Omental fat pad (tissue), 4 donors: ENCODE measurements at places on chromosomes 1 and 21.

GRCh38 chr1:62425041-62425440 lies 11.8 kb upstream of the USP1 start:
- DNase-seq: no peak

DNA sequence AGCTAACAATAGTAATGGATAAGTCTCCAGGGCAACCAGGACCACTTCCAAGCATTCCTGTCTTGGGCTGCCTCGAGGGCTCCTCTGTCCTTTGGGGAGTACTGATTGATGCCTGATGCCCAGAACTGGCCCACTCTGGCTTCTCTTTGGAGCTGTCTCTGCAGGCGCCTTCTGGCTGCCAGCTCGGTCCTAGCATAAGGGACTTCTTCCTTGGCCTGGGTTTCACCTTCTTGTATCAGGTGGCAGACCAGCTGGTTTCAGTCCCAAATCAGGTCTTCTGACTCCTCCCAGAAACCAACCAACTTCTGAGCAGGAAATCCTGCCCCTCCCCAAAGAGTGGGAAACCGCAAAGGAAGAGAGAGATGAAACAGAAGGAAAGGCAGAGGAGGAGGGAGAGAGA lies 10.6 kb downstream of the G0S2 start:
- no peak for DNase-seq

DNA sequence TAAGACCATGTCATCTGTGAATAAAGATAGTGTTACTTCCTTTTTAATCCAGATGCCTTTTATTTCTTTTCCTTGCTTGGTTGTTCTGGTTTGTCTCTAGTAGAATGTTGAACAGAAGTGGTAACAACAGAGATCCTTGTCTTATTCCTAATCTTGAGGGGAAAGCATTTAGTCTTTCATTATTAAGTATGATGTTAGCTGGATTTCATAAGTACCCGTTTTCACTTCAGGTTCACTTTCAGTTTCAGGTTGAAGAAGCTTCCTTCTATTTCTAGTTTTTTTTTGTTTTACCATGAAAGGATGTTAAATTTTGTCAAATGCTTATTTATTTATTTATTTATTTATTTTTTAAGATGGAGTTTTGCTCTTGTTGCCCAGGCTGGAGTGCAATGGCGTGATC lies 22.3 kb upstream of the AGPAT3 start:
- no peak for DNase-seq

DNA sequence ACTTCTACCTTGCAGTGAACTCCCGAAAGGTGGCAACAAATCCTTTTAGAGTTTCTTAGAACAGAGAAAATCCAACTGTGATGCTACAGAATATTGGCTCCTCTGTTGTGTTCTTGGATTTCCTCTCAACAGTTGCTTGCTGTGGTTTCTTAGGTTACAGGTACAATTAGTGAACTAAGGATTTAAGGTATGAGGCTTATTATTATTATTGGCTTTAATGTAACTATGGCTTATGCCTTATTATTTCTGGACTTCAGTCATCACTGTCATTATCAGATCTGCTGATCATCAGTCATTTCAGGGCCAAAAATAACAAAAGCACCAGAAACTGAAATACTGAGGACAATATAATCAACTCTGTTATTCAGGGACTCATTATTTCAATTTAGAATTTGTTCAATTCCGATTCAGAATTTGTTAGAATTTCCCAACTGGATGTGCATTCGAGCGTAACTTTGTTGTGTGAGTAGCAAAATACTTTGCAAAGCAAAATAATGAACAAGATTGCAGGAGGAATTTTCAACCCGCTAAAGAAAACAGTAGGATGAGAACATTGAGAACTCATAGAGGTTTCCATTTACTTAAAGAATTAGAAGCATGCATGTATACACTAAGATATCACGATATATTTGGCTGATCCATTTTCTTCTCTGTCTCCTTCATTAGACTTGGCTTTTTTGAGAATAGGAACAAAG lies 65.5 kb upstream of the AK4 start:
- DNase-seq: no peak

DNA sequence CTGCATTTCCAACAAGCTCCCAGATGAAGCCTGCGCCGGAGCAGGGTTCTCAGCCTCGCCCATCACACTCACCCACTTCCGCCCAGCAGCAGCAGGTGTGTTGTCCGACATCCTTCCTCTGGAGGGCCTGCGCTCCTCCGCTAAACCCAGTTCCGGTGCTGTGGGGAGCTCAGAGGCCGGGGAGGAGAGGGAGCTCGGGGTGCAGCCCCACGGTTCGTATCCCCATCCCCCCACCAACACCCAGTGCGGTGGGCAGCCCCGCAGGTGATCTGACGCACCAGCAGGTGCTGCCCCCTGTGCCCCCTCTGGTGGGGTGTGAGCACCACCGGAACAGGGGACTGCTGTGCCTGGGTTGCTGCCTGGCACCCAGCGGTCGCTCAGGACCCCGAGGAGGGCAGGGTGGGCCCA lies 3.4 kb upstream of the PEX10 start:
- DNase-seq: no peak
